Stimulated activated CD4-positive, alpha-beta T cell treated with anti-CD3 and anti-CD28 coated beads, Interleukin-1b, Interleukin-23, amount 100 ng/mL, for 4 hours (primary cell): ENCODE measurements at places on chromosomes 12 and 14.

- DNase-seq = no peak
These were observed 102.3 kb downstream of the SLC25A47 start for GRCh38 chr14:100425429-100425827.

- no peak for DNase-seq
These were observed 251.4 kb downstream of the MSRB3 start for GRCh38 chr12:65529771-65530435.

DNA sequence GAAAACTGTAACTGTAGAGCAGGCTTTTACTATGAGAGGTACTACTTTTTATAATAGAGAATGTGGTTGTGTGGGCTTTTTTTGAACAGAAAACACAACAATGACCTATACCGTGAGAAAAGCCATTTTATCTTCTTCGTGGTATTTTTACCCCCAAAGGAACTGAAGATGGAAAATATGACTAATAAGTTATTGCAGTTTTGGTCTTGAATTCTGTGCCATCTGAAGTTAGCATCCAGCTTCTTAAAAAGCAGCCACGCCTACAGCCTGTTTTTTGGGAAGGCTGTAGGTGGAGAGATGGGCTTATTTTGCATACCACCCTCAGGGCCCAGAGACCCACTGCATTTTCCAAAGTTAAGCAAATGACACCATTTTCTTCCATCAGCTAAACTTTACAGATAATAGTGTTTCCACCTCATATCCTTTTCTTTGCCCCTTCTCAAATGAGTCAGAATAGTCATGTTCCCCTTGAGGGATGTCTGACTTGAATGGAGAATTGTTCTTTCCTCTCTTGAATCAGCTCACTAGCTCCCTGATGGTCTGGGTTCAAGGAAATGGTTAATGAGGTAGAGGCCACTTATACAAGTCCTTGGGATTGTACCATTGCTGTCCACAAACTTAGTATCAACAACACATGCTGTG is 53.0 kb downstream of the TBC1D30 start:
- no peak for DNase-seq

GRCh38 chr14:34436118-34436905 is 25.7 kb downstream of the SPTSSA start:
- DNase-seq = no peak

GRCh38 chr12:94971923-94972322 is 31.6 kb downstream of the NDUFA12 start:
- DNase-seq = no peak

DNA sequence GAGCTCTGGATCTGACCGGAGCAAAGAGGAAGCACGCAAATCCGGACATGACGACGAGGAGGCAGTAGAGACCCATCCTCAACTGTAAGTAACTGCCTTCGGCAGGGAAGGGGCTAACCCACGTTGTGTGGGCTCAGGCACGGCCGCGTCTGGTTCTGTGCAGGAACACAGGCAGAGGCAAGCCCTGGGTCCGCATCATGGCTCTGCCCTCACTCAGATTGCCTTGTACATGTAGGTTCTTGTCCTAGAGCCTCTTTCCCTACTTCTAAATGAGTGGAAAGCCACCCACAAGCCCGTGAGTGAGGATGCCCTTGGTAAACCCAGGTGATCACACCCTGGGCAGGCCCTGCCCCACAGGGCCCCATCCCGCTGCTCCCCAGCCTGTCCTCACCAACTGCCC is 8.9 kb upstream of the RPLP0 start:
- DNase-seq = no peak

- no peak for DNase-seq
These were observed 6.3 kb upstream of the PWP1 start for GRCh38 chr12:107679336-107679735.

DNA sequence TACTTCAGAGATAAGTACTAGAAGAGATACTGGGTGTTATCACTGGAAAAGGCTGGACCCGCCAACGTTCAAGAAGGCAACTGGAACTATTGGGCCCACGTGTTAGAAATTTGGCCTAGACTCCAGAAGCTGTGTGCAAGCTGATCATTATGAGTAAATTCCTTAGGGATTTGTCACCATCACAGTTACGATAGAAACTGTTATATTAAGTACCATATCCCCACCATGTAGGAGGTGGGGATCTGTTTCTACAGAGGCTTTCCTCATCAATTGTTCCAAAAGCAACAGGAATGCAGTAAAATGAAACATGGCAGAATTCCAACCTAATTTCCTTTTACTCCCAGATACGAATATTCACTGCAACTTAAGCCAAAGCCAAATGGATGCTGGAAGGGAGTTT is 170.7 kb downstream of the NOVA1 start:
- DNase-seq = no peak

GRCh38 chr12:104637604-104638003 is 180.9 kb downstream of the CHST11 start:
- DNase-seq = no peak

GRCh38 chr12:122030424-122031035 is 8.8 kb downstream of the BCL7A start:
- DNase-seq = no peak

DNA sequence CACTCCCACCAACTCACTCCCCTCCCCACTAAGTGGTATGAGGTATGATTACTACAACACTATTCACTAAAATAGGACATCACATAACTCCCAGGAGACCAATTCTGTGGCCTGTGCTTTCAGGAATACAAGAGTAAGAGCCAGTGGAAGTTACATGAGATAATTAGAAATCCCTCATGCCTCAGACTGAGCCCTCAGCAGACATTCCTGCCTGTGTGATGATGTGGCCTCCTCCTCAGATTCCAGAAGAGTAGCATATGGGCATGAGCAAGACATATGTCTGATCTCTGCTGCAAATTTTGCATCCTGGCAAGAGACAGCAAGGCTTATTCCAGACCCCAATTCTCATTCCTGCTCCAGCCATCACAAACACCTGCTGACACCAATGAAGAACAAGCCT is 46.0 kb upstream of the BMP4 start:
- no peak for DNase-seq
